ENCODE measurements at places on chromosomes 12 and 14. TPM values are rescaled to one million over a fixed set of nuclear protein-coding genes. Genes with fewer than 3 reads are reported as not detected.

SCNN1A gene
- 1.5 TPM for total RNA-seq

RNASE12 gene
- not detected for total RNA-seq

DNA sequence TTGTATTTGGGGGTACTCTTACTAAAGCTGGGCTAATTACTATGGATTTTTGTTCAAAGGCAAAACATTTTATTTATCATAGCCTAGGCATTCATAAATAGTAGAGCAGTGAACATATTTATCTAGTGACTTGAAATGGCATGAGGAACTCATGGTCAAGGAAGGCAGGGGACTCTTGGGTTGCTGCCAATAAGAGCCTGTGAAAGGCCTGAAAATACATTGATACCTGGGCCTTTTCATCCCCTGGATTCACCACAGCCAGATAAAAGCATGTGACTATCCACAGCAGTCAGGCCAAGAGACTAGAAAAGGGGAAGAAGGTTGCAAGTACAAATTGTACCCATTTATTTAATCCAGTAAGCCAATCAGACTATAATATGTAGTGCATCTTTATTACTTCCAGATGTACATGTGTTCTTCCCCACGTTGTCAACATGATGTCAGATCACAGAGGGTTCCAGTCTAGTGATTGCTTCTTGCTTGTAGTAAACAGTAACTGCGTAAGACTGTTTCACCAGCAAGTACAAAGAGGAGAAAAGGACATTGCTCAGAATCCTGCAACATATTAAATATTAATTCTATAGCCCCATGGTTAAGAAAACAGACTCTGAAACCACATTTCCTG, 409.7 kb downstream of the NOVA1 start:
- H3K36me3 ChIP-seq, result no peaks in the 10 kb centered on the region
- H3K27ac ChIP-seq, result no peak overlapping the region
- H3K27me3 ChIP-seq, result no peaks in the 10 kb centered on the region
- no peak overlapping the region for H3K4me3 ChIP-seq
- no peaks in the 10 kb centered on the region for H3K4me1 ChIP-seq
- DNase-seq, result no peak

DNA sequence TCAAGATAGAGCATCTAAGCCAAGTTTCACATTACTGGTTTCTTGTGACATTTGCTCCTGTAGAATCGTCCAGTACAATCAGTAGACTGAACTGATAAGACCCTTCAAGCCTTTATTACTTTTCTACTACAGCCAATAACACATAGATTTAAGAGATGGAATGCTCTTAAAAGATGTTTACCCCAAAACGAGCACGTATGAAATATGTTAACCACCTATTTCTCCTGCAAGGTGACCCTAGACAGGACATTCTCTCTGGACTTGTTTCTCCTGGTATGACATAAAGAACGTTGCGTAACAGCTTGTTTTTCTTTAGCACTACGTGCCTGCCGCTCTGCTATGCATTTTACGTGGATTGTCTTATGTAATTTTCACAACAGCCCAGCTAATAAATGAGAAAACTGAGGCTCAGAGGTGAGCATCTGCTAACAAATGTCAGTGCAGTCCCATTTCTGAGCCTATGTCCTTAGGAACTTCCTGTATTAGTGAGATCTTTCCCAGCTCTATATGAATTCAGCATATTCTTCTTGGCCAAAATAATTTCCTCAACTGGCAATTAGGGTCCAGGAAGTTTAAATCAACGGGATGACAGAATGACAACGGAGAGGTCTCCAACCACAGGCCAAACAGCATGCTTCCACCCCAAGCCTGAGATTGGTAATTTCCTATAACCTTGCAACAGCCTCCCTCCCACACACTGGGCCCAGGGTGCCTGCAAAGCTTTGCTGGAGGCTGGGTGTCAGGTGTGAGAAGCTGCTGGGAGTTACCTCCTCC, 3.7 kb downstream of the NFKBIA start:
- H3K27ac ChIP-seq, result no peak overlapping the region
- H3K4me3 ChIP-seq, result peak overlapping the region; percentile 91
- peaks cover 49% of the 10 kb centered on the region for H3K36me3 ChIP-seq

- no peaks in the 10 kb centered on the region for H3K27me3 ChIP-seq
- H3K36me3 ChIP-seq, result peaks cover 12% of the 10 kb centered on the region
- peak overlapping the region; percentile 99 for H3K27ac ChIP-seq
- H3K4me3 ChIP-seq, result peak overlapping the region; percentile 76
- DNase-seq, result peak; percentile 65
These were observed 54.2 kb downstream of the C12orf42 start for GRCh38 chr12:103441437-103442181.

All from activated CD8-positive, alpha-beta T cell treated with anti-CD3 and anti-CD28 coated beads, Interleukin-2, amount 10 ng/mL, durations not matched to agents 7 days and 5 days (primary cell).